Stimulated activated CD8-positive, alpha-beta memory T cell treated with anti-CD3 and anti-CD28 coated beads, Interleukin-4, amount 100 ng/mL, for 4 hours (primary cell): ENCODE measurements at places on chromosomes 7 and 10.

- DNase-seq = no peak
Observed at GRCh38 chr10:124693396-124693795, 50.8 kb downstream of the FAM53B start.

- no peak for DNase-seq
Observed at GRCh38 chr7:48041653-48041970, 6.3 kb downstream of the C7orf57 start.

DNA sequence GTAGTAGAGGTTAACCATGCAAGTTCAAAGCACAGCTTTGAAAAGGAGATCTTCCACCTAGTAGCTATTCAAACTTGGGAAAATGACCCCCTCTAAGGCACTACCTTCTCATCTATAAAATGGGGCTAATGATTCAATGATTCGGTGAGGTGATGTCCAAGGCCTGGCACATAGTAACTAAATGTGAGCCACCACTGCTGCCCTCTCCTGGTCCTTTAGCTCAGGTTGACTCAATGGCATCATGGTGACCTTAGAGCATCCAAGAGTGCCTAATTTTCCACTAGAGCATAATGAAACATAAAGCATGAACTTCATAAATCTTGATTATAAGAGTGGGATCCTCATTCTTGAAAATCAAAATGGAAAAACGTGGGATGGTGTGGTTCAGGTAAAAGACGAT is 16.3 kb upstream of the PLCE1 start:
- DNase-seq = no peak

GRCh38 chr7:13879994-13880686 is 109.3 kb downstream of the ETV1 start:
- no peak for DNase-seq

DNA sequence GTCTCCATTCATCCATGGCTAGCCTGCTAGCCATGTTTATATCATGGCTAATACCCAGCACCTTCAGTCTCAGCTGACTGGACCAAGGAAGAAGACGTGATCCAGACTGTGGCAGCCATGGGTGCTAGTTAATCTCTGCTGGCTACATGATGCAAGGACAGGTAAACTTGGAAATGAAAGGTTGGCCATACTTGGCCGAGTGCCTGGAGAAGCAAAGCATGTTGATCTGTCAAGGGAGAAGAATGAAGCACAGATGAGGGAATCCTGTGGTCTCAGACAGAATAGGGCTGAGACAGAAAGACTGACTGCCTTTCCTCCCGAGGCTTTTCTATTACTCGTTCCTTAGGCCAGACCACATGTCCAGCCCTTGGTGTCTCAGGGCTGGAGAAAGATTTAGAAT is 41.1 kb downstream of the CPVL start:
- DNase-seq = no peak

GRCh38 chr7:118575393-118575948 is 351.0 kb downstream of the ANKRD7 start:
- DNase-seq = no peak

DNA sequence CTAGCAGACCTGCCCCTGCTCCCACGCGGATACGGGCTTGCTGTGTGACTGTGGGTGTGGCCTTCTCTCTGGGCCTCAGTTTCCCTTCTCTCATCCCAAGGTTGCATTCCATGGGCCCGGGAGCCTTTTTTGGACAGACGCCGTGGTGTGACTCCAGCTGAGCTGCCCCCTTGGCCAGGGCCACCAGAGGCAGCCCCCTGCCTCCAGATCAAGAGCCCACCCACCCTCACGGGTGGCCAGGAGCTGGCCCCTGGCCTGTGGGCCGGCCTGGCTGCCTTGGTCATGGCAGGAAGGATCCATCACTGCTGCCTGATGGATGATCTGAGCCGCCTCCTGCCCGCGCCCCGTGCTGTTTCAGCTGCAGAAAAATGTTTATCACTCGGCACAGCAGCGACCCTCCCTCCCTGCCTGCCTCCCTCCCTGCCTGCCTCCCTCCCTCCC is 27.8 kb upstream of the ELFN1 start:
- DNase-seq = no peak

DNA sequence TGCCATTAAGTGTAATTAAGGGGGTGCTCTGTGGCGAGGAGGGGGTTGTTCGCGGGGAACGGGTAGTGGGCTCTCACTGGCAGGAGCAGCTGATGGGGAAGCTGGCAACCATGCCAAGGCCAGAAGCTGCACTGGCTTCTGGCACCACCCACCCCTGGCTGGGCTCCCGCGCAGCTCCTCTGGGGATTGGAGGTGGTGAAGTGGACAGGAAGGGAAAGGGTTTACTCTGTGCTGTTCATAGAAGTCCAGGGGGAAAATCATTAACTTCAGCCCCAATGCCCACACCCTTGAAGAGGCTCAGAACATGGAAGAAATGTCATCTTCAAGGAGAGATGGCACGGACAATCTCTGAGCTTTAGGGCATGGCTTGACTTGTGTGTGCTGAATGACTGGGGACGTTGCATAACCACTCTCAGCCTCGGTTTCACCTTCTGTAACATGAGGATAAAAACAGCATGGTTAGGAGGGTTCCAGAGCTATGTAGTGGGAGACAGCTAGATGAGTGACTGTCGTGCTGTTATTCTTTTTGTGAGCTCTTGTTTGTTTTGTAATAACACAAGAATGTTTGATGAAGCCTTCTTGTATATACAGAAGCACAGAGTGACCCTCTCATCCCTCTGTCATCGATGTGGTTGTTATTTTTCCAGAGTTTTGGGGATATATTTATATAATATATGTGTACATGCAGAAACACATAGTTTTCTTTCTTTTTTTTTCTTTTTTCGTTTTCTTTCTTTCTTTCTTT is 29.9 kb downstream of the KAZALD1 start:
- DNase-seq = no peak

GRCh38 chr7:155349601-155350331 is 52.1 kb downstream of the INSIG1 start:
- DNase-seq = no peak

- DNase-seq = no peak
Observed at GRCh38 chr10:105759669-105760068, 1118.6 kb downstream of the SORCS3 start.

GRCh38 chr10:131814567-131815265 is 86.1 kb upstream of the PPP2R2D start:
- DNase-seq = no peak

DNA sequence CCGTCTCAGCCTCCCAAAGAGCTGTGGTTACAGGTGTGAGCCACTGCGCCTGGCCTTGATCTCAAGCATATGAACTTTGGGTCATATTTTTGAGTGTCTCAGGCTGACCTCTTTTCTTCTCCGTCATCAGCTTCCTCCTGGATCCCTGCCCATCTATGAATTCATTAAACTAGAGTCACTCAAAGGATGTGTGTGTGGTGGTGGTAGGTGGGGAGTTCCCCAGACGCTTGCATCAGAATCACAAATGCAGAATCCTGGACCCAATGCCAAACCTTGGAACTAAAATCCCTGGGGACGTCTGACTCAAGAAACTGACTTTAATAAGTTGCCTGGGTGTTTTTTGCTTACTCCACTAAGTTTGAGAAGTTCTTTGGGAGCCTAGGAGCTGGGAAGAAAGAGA is 6.7 kb upstream of the CREB5 start:
- DNase-seq = no peak

DNA sequence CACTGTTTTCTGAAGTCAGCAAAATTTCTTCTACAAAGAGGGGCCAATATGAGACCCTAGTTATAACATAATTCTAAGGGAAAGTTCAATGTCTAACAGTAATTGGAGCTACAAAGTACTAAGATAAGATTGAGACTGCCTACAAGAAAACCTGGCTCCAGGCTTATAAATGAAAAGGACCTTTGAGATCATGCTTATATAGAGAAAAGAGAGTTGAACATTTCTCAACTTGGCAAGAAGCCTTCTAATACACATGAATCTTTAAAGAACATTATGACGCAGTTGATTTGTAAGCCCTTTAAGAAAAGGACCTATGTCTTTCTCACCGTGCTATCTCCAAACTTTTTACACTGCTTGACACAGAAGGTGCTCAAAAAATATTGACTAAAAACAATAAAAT is 87.9 kb downstream of the TPK1 start:
- DNase-seq = no peak

GRCh38 chr7:99201027-99201426 is 6.9 kb downstream of the KPNA7 start:
- DNase-seq = no peak

DNA sequence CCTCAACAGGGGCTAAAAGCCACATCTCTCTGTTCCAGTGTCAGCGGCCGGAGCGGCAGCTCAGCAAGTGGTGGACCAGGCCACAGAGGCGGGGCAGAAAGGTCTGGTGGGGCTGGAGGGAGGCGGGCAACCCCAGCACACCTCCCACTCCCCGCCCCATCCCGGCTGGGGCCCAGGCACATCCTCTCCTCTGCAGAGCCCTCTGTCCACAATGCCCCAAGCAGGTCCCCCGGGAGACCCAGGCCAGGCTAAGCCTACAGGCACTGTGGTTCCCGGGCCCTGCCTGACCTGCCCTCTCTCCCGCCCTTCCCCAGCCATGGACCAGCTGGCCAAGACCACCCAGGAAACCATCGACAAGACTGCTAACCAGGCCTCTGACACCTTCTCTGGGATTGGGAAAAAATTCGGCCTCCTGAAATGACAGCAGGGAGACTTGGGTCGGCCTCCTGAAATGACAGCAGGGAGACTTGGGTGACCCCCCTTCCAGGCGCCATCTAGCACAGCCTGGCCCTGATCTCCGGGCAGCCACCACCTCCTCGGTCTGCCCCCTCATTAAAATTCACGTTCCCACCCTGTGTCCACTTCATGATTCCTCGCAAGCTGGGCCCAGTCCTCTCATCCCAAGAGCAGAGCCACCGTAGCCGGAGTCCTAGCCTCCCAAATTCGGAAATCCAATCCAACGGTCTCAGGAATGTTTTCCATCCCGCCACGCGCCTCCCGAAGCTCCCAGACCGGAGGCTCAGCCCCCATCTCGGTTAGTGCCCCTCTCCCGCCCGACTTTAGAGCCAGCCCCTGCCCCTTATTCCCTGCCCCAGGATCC is 2.1 kb downstream of the ADIRF start:
- no peak for DNase-seq

DNA sequence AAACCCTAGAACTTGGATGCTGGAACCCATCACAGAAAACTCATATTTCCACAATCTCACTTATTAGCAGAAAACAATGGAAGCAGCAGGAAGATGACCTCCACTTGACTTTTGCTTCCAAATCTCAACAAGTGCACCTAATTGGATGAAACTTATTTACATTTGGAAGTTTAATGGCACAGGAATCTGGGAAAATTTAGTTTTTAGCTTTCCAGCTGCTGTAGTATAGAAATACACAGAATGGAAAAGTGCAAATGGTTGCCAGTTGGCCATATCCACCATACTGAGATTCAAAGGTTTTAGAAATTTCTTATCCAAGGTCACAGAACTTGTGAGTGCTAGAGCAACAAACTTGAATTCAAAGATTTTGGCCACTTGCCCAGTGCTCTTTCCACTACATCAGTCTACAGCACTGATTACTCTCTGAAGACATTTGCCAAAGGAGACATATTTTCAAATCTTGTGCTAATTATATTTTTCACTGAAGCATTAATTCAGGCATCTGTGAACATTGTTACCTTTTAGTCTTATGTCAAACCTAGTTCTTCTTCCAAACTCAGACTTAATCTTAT is 9.3 kb upstream of the AHR start:
- no peak for DNase-seq

DNA sequence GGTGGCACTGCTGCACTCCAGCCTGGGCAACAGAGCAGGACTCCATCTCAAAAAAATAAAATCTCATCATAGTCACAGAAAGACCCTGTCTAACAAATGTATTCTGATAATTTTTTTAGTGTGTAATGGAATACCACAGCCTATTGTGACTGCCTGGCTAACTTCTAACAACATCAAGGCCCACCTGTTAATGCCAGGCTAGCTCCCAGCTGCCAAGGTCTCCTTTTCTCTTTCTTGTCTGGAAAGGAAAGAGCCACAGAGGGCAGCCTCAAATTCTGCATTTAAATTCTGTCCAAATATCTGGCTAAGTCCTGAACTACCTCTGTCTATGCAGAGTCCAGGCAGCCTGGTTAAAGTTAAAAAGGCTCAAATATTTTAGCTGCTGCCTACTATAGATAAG is 700.9 kb downstream of the MAGI2 start:
- DNase-seq = no peak

DNA sequence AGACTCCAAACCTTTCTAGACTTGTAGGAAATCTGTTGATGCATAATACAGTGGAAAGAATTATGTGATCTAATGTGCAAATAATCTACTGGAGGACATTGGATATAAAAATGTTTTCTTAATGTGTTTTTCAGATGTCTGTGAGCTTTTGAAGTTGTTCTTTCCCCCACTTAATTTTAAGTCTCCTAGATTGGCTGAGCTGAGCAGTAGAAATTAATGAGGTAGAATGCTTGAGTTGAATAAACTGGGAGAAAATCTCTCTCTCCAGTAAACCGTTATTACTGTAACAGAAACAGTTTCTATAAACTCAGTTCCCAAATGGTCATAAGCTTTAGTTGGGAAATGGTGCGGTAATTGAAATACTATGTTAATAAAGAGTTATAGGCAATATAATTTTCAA is 15.7 kb downstream of the CSGALNACT2 start:
- no peak for DNase-seq

- peak; percentile 26 for DNase-seq
Observed at GRCh38 chr7:142345811-142346210, 88.0 kb upstream of the PRSS58 start.
